ENCODE measurements at places on chromosomes 1 and 21.
A peak's percentile ranks its signal among the peaks of the same experiment; 100 is the strongest.

DNA sequence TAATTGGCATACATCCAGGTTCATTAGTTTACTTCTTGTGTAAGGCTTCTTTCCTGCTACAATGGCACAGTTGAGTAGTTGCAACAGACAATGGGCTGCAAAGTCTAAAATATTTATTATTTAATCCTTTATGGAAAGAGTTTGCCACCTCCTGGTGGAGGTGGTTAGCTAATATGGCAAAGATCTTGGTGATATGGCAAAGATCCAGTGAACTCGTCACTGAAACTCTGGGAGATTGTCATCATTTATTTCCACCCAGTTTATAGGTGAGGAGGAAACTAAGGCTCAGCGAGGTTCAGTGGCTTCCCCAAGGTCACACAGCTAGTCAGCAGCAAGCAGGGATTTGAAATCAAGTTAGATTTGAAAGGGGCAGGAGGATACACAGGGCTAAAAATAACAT, 16.1 kb upstream of the IFFO2 start:
- no peak for DNase-seq

- no peak for DNase-seq
These were observed 114.9 kb upstream of the HIVEP3 start for GRCh38 chr1:42033629-42034028.

- peak; percentile 61 for DNase-seq
These were observed 610 bp upstream of the HES4 start for GRCh38 chr1:1000357-1001056.

- DNase-seq = peak; percentile 91
These were observed 6.7 kb upstream of the TIE1 start for GRCh38 chr1:43293896-43294760.

- no peak for DNase-seq
These were observed 53.3 kb upstream of the GJA8 start for GRCh38 chr1:147849098-147849895.

DNA sequence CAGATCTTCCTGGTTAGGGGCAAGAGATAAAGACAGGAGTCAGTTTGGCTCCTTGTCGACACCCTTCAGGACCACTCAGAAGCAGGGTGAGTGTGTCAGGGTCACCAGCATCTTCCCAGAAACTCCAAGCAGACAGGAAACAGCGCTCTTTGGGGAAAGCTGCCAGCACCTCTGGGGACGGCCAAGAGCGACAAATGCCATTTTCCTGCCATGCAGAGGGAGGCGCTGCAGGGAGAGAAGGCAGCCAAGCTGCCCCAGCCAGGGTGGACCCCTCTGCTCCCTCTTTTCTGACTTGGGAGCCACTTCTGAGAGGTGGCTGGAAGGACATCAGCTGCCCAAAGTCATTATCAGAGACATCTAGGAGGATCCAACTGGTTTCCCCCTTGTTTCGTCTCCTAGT, 29.0 kb downstream of the SIM2 start:
- no peak for DNase-seq

GRCh38 chr1:40373323-40374283, at the start of gene SMAP2:
Gene SMAP2, plus strand, starts transcription at chr1:40373727. Its CDS starts 394 bp downstream, at chr1:40374121.
- peak; percentile 97 for DNase-seq
